Progenitor cell of endocrine pancreas (in vitro differentiated cells): ENCODE measurements at places on chromosomes 5 and 9. TPM values are rescaled to one million over a fixed set of nuclear protein-coding genes. Genes with fewer than 3 reads are reported as not detected.
A peak's percentile ranks its signal among the peaks of the same experiment; 100 is the strongest.

The FBP2 gene
- total RNA-seq, result not detected in 2 replicates

The CAMLG gene
- total RNA-seq, result 40.8 and 45.3 TPM in 2 replicates

The ANKRD34B gene
- 0.17 and 0.20 TPM in 2 replicates for total RNA-seq

The MOB3B gene
- total RNA-seq, result 15.3 and 15.4 TPM in 2 replicates

The TMC1 gene
- total RNA-seq, result not detected in 2 replicates

The C5 gene
- 42.8 and 47.1 TPM in 2 replicates for total RNA-seq

The AGXT2 gene
- not detected in 2 replicates for total RNA-seq

The PCDHGB3 gene
- 0.60 and 0.73 TPM in 2 replicates for total RNA-seq

- no peak for DNase-seq
- H3K27ac ChIP-seq, result peak overlapping the region; percentile 94
- H3K4me3 ChIP-seq, result peak overlapping the region; percentile 96
- H3K4me1 ChIP-seq, result peaks cover 26% of the 10 kb centered on the region
Measured at GRCh38 chr5:150779397-150780186, 1.0 kb downstream of the SMIM3 start.

- H3K4me1 ChIP-seq, result no peaks in the 10 kb centered on the region
- DNase-seq, result no peak
- no peak overlapping the region for H3K4me3 ChIP-seq
- H3K36me3 ChIP-seq, result no peaks in the 10 kb centered on the region
- H3K27me3 ChIP-seq, result peaks cover 3% of the 10 kb centered on the region
Measured at GRCh38 chr5:143435210-143435657, 31.7 kb upstream of the NR3C1 start.

DNA sequence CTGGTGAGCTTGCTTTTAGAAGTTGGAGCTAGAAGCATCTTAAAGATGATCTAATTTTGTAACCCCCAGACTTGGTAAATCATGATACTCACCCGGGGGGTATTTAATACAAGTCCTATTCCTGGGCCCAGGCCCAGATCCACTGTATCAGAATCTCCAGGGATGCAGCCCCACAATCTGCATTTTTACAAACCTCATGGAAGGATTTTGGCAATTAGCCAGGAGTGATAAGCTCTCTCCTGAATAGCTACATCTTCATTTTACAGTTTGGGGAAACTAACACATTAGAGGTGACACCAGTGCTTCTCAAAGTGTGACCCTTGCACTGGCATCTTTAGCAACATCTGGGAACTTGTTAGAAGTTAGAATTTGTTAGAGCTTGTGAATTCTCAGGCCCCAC is 31.2 kb upstream of the OTP start:
- H3K27ac ChIP-seq, result no peak overlapping the region
- no peaks in the 10 kb centered on the region for H3K36me3 ChIP-seq
- H3K4me3 ChIP-seq, result no peak overlapping the region
- DNase-seq, result no peak

- no peaks in the 10 kb centered on the region for H3K36me3 ChIP-seq
- H3K4me1 ChIP-seq, result peaks cover 8% of the 10 kb centered on the region
- H3K27ac ChIP-seq, result no peak overlapping the region
- DNase-seq, result no peak
- no peaks in the 10 kb centered on the region for H3K27me3 ChIP-seq
- H3K4me3 ChIP-seq, result no peak overlapping the region
Measured at GRCh38 chr9:105871540-105871939, 177.2 kb downstream of the TMEM38B start.

- peaks cover 1% of the 10 kb centered on the region for H3K4me1 ChIP-seq
- H3K36me3 ChIP-seq, result peaks cover 2% of the 10 kb centered on the region
- H3K27ac ChIP-seq, result no peak overlapping the region
- no peak overlapping the region for H3K4me3 ChIP-seq
- no peak for DNase-seq
- no peaks in the 10 kb centered on the region for H3K27me3 ChIP-seq
Measured at GRCh38 chr9:128713411-128713780, 10.5 kb downstream of the ZDHHC12 start.

GRCh38 chr5:77628840-77629508 is 9.5 kb downstream of the OTP start:
- H3K4me3 ChIP-seq, result peak overlapping the region; percentile 71
- H3K4me1 ChIP-seq, result peaks cover 9% of the 10 kb centered on the region
- no peak overlapping the region for H3K27ac ChIP-seq
- no peak for DNase-seq
- H3K27me3 ChIP-seq, result peaks cover 94% of the 10 kb centered on the region

- no peak overlapping the region for H3K27ac ChIP-seq
Measured at GRCh38 chr9:126839301-126839700, 21.1 kb upstream of the ZBTB34 start.

DNA sequence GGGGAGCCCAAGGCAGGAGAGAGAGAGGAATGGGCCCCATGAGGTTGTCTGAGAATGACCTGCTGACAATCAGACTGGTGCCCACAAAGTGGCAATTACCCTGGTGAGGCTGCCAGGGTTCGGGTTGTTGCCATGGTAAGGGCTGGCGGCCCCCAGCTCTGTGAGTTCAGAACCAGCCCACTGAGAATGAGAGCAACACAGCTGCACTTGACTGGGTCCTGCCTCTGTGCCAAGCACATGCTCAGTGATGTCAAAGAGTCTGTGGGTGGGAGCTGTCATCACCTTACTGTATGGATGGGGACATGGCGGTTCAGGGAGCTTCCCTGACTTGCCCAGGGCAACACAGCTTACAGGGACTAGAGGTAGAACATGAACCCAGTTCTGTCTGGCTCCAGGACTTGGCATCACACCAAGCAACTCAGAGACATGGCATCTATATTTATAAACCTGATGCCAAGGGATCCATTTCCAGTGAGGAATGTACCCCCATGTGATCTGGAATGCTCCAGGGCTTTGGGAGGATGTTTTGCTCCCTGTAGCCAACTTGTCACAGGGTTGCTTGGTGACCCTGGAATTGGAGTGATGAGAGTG is 38.2 kb upstream of the TEX48 start:
- H3K27ac ChIP-seq, result no peak overlapping the region
- H3K4me3 ChIP-seq, result no peak overlapping the region
- peaks cover 5% of the 10 kb centered on the region for H3K4me1 ChIP-seq
- no peaks in the 10 kb centered on the region for H3K36me3 ChIP-seq
- H3K27me3 ChIP-seq, result peaks cover 25% of the 10 kb centered on the region
- no peak for DNase-seq

- no peak overlapping the region for H3K27ac ChIP-seq
- DNase-seq, result no peak
- no peaks in the 10 kb centered on the region for H3K27me3 ChIP-seq
Measured at GRCh38 chr9:114224247-114224610, 68.9 kb downstream of the COL27A1 start.

- DNase-seq, result no peak
- H3K4me3 ChIP-seq, result no peak overlapping the region
- no peak overlapping the region for H3K27ac ChIP-seq
- H3K27me3 ChIP-seq, result no peaks in the 10 kb centered on the region
- H3K4me1 ChIP-seq, result no peaks in the 10 kb centered on the region
Measured at GRCh38 chr9:13361076-13361475, 81.6 kb upstream of the MPDZ start.

- no peak overlapping the region for H3K27ac ChIP-seq
- H3K27me3 ChIP-seq, result no peaks in the 10 kb centered on the region
- no peak for DNase-seq
- H3K4me3 ChIP-seq, result no peak overlapping the region
- no peaks in the 10 kb centered on the region for H3K36me3 ChIP-seq
Measured at GRCh38 chr9:23586906-23587305, 239.1 kb downstream of the ELAVL2 start.
